ENCODE measurements at places on chromosomes 7 and 10.

DNA sequence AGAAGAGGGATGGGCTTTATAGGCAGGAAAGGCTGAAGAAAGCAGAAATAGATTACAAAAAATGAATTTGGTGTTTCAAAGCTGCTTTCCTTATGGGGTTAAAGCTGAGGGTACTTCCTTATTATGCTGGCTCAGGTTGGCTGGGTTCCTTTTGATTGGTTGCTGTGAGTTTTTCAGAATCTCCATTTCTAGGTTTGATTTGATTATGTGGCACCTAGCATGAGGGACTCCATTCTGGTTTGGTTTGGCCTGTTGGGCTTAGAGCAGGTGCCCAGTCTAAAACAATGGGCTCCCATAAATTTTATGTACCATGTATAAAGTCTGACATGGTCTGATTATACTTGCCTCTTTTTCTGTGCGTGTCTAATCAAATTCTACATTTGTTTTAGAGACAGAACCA lies 362.7 kb downstream of the CXCL12 start:
- H3K27me3 ChIP-seq = peaks cover 11% of the 10 kb centered on the region
- H3K4me1 ChIP-seq = peaks cover 4% of the 10 kb centered on the region
- DNase-seq = no peak
- no peaks in the 10 kb centered on the region for H3K36me3 ChIP-seq

GRCh38 chr10:131779661-131780394 lies 121.0 kb upstream of the PPP2R2D start:
- H3K27me3 ChIP-seq = no peaks in the 10 kb centered on the region
- peaks cover 7% of the 10 kb centered on the region for H3K36me3 ChIP-seq
- H3K4me1 ChIP-seq = no peaks in the 10 kb centered on the region
- no peak for DNase-seq
- no peak overlapping the region for H3K27ac ChIP-seq
- H3K4me3 ChIP-seq = no peak overlapping the region

DNA sequence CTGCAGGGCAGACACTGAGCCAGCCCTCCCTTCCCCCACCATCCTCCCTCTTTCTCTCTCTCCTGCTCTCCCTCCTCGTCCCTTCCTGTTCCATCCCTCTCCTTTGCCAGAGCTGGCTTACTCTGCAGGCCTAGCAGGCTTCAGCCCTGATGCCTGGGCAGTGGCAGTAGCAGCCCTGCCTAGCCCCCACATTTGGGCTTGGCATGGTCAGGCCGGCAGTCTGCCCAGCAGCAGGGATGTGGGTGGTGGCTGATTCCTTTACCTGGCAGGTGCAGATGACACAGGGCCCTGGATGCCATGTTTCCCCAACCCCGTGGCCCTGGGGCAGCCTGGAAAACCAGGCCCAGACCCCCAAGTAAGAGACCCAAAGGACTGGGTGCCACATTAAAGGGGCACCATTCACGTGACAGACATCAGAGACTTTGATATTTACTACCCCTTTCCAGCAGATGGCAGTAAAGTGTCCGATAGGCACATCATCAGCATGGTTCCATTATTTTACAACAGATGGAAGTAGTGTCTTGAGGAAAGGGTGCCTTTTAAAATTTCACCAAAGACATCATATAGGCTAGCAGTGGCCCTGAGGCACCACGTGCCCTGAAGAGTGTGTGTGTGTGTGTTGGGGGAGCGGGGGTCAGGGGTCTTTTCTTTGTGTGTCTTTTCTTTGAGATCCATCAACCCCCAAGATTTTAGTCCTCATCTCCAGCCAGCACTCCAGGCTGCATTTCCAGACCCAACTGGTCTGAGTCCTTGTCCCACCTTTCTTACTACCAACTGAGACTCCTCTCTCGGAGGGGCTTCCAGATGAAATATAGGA lies 5.9 kb downstream of the KCP start:
- no peak for DNase-seq
- no peak overlapping the region for H3K27ac ChIP-seq
- peaks cover 6% of the 10 kb centered on the region for H3K27me3 ChIP-seq

DNA sequence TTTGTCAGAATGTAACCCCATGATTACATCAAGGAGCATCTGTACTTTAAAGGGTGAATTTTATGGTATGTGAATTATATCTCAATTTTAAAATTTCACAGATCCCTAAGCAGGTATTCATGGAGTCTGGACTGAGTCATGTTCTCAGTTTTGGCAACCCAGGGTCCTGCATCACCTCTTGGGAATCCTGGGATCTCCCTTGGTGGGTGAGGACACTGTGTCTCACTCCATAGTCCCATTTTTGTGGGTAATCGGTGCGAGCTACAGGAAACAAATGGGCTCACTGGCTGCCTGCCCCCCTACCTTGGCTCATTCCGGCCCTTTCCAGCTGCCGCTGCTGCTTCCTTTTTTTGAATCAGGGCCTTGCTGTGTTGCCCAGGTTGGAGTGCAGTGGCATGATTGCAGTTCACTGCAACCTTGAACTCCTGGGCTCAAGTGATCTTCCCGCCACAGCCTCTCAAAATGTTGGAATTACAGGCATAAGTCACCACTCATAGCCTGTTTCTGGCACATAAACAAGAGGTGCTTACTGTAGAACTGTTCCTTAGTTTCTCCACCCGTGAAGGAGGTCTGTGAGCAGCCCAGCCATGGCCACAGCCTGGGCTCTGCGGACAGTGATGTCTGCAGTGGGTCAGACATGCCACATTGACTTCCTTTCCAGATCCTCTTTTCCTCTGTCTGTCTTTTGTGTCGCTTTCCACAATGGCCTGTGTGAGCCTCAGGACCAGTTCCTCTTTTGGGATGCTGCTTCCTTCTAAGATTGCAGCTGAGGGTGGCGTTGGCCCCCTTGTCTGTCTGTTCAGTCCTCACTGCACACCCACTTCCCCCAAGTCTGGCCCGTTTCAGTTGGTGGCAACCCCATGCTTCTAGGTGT lies 14.5 kb downstream of the PALD1 start:
- H3K4me1 ChIP-seq = peaks cover 5% of the 10 kb centered on the region
- H3K4me3 ChIP-seq = no peak overlapping the region
- peaks cover 14% of the 10 kb centered on the region for H3K27me3 ChIP-seq
- no peaks in the 10 kb centered on the region for H3K36me3 ChIP-seq

- H3K36me3 ChIP-seq = no peaks in the 10 kb centered on the region
- H3K4me3 ChIP-seq = no peak overlapping the region
Observed at GRCh38 chr7:105399043-105399725, 10.5 kb upstream of the SRPK2 start.

DNA sequence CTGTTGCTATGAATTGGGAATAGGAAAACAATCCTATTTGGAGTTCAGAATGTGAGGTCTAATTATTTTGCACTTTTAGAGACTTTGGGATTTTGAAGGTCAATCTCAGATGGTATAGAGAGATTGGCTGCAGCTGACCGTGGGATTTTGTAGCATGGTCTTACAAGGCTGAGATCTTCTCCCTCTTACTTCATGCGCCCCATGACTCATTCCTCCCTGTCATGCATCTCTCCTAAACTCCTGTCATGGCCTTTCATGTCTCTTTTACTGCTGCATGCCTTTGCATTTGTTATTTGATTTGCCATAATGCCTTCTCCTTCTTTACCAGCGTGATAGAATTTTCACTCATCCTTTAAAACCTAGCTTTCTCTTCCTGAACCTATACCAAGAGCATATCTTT lies 133.1 kb downstream of the BBS9 start:
- H3K27me3 ChIP-seq = no peaks in the 10 kb centered on the region
- H3K27ac ChIP-seq = no peak overlapping the region

GRCh38 chr7:44434201-44434600 lies 56.3 kb downstream of the NUDCD3 start:
- no peaks in the 10 kb centered on the region for H3K27me3 ChIP-seq
- H3K36me3 ChIP-seq = peaks cover 2% of the 10 kb centered on the region
- no peak overlapping the region for H3K4me3 ChIP-seq
- H3K4me1 ChIP-seq = no peaks in the 10 kb centered on the region
- DNase-seq = no peak

- no peak for DNase-seq
Observed at GRCh38 chr10:1202343-1202742, 146.2 kb downstream of the WDR37 start.

DNA sequence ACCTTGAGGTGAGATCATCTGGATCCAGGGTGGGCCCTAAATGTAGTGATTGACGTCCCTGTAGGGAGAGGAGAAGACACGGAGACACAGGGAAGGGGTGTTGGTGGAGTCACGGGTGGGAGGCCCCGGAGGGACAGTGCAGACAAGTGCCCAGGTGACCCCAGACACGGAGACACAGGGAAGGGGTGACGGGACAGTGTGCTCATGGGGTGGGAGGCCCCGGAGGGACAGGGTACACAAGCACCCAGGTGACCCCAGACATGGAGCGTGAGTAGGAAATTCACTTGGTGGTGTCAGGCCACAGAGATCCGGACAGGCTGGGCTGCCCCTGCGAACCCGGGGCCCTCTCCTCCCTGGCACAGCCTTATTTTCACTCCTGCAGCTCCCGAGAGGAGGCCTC lies 176.9 kb downstream of the PTPRN2 start:
- no peak for DNase-seq
- no peak overlapping the region for H3K4me3 ChIP-seq
- H3K36me3 ChIP-seq = no peaks in the 10 kb centered on the region
- H3K27me3 ChIP-seq = no peaks in the 10 kb centered on the region
